ENCODE measurements at places on chromosomes 2 and 18.

DNA sequence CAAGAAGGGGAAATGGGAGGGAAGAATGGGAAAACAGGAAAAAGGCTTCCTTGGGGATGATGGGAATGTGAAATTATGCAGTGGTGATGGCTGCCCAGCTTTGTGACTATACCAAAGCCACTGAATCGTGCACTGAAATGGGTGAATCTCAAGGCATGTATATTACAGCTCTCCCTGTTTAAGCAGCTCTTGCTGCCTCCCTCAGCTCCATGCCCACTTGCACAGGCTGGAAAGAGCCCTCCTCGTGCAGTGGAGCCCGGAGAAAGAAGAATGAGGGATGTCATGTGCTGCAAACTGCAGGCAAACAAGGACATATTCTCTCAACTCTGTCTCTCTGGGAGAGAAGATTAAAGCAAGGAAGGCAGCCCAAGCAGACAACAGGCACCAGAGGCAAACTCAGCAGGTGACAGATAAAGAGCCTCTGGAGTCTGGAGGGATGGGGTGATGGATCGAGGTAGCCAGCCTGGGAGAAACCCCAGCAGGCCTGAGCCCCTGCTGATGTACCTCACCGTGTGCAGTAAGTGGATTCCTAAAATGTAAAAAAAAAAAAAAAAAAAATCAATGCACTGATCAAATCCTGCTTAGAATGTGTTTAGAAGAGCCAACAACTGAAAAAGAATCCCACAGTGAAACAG, 62.4 kb upstream of the SLC66A3 start:
- DNase-seq = no peak

GRCh38 chr2:120498121-120498520, 152.2 kb downstream of the INHBB start:
- no peak for DNase-seq

DNA sequence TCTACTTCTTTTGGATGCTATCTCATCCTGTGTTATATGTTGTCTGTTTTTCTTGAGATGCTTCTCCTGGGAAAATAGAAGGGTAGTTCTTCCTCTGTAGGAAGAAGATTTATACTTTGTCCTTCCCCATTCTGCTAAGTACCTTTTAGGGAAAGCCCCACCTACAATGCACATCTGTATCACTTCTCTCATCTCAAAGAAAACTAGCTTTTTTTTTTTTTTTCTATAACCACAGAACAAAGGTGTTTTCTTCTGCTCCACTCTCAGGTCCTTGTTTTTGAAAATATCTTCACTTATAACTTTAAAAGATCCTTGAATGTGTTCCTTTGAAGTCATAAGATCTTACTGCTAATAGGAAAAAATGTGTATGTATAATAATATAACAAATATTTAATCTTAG, 30.8 kb downstream of the CCDC150 start:
- no peak for DNase-seq

- no peak for DNase-seq
Measured at GRCh38 chr2:223029287-223029686, 22.7 kb upstream of the KCNE4 start.

GRCh38 chr2:179595284-179595683, 266.1 kb downstream of the ZNF385B start:
- no peak for DNase-seq

GRCh38 chr2:190407246-190407661, 901 bp upstream of the MFSD6 start:
- DNase-seq = no peak

GRCh38 chr2:216914491-216914890, 54.6 kb upstream of the TNP1 start:
- no peak for DNase-seq

DNA sequence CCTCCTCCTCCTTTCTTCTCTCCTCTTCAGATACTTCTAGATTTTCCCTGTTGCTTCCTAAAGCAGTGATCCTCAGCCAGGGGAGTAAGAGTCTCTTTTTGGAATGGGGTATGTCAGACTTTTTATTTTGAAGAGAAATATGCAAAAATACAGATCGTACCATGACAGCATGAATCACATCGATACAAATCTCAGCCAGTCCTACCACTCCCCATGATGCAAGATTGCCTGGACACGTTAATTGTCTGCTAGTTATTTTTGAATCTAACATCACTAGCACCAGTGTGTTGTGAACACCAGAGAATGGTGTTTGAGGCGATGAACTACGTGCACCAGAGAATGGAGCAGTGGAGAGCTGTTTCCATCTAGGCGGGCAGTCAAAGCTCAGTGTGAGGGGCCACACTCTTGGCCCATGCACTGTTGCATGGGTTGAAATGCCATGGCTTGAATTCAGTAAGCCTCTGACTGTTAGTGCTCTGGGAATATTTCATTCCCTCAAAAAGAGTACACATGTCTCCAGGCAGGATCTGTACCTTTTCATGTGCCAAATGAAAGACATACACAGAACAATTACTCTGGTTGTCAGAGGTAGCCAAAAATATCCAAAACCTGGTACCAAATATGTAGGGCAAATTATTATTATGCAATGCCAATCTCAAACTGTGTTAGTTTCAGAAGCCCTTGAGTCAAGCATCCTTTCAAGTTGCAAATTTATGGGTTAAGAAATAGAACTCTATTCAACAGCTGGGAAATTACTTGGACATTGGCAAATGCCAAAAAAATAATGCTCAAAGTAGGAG, 46.3 kb upstream of the RALBP1 start:
- DNase-seq = no peak

DNA sequence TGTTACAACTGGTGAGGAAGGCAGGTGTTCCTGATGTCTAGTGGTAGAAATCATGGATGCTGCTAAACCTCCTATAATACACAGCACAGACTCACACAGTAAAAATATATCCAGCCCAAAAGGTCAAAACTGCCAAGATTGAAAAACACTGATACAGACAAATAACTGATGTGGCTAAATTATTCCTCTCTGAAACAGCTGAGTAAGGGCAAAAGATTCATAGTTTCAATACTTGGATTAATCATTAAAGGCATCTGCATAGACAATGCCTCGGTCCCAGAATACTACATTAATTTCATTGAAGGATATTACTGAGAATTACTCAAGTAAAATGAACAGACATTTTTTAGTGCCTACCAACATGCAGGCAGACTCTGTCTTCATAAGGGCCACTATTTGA, 180.7 kb upstream of the CRIM1 start:
- no peak for DNase-seq

DNA sequence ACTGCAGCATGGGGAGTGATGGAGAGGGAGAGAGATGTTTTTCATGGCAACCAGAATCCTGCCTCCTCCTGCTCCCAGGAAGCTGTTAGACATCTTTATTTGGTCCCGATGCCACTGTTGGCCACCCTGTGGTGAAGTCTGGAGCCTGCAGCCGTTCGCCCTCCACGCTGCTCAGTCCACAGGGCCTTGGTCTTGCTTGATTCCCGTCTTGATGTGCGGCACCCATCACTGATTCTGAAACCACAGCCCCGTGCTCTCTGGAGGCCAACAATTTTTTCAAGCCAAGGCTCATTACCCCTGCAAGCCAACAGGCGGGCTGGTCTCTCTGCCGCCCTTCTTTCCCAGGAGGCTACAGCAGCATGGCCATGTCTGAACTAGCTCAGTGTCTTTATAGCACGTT, 24.5 kb downstream of the SIGLEC15 start:
- DNase-seq = no peak

- no peak for DNase-seq
Measured at GRCh38 chr2:217553679-217554078, 449.1 kb downstream of the TNS1 start.

- no peak for DNase-seq
Measured at GRCh38 chr2:160271171-160272086, 71.4 kb upstream of the ITGB6 start.

GRCh38 chr2:4873876-4874593, 818.1 kb upstream of the SOX11 start:
- no peak for DNase-seq

GRCh38 chr2:126662621-126663020, 6.7 kb downstream of the GYPC start:
- no peak for DNase-seq

DNA sequence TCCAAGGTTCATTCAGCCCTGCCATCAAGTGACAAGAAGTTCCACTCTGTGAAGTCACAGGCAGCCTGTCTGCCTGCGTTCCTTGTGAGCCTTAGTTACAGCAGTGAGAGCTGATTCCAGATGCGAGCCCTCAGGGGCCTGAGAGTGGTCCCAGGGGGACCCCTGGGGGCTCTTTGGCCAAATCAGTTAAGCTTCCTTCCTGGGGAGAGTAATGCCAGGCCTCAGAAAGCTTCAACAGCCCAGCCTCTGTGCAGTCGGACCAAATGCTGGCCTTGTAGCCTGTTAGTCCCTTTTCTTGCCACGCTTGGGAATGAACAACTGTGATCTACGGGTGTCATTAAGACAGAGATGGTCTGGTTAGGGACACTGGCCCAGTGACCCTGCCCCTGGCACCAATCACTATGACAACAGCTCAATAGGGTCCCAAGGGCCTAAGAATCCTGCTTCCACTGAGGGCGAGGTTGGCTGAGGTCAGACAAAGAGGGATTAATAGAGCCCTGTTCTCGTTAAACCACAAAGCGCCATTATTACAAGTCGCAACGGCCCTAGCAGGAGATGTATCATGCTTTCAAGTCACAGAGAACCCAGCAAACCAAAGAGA, 50.9 kb downstream of the HS1BP3 start:
- no peak for DNase-seq

- DNase-seq = no peak
Measured at GRCh38 chr2:231464576-231465540, 574 bp upstream of the NCL start.

GRCh38 chr2:40746191-40746590, 294.3 kb upstream of the SLC8A1 start:
- DNase-seq = no peak

GRCh38 chr2:210752532-210752931, 196.1 kb downstream of the CPS1 start:
- DNase-seq = no peak

GRCh38 chr2:102321941-102322719, 10.8 kb downstream of the IL1RL1 start:
- DNase-seq = no peak

- DNase-seq = no peak
Measured at GRCh38 chr18:57806978-57807285, 3.8 kb upstream of the ATP8B1 start.

DNA sequence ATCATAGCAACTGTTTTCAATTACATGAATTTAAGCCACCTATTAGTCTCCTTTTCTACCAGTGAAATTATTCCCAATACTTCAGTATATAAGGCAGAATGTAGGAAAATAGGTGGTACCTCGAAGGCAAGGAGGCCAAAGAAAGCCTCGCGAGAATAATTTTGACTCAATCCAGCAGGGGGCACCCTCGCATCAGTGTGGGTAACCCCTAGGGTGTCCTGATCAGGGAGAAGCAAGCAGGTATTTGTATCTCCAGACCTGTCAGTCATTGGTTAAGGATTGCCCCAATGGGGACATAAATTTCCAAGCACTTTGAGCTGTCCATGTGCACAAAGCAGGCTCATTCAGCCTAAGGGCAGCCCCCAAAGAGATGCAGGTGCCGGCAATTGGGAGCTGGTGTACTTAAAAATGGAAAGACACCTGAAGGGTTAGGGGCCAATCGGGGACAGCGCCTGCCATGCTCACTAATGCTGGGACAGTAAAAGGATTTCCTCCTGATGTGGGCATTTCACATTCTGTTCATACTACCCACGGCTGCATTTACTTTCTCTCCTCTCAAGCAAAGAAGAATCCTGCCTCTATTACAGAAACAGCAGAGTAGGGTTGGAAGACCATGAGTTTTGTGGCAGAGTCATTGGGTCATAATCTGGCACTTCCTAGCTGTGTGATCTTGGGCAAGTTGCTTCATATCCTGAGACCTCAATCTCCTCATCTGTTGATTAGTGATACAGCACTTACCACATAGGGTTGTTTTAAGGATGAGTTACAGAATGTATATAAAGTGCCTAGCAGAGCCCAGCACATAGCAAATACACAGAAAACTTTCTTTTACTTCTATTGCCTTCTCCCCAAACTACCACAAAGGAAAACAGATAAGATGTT, 136.1 kb downstream of the ICOS start:
- no peak for DNase-seq

DNA sequence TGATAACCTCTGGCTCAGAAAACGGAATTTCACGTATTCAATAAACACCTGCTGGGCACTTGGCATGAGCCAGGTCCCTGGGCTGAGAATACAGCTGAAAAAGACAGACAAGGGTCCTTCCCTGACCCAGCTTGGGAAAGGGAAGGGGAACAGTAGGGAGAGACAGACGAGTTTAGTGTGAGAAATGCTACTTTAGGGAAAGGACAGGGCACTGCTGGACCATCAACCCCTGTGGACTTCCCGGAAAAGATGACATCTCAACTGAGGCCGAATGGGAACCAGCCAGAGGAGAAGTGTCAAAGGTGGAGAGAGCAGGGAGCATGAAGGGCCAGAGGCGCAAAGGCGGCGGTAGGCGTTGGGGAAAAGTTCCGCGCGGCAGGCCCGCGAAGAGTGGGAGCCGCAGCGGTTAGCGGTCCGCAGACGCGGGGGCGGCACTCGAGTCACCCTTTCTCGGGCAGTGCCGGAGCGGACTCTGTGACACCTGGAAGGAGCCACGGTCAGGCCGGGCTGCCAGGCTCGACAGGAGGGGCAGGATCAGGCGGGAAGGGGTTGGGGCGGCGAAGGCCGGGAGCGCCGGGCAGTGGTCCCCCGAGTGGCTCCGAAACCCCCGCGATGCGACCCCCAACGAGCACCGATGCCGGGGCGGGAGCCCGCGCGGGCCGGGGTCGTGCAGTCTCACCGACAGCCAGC, 519 bp downstream of the TEX261 start:
- no peak for DNase-seq

GRCh38 chr2:149562324-149562723, 25.3 kb downstream of the MMADHC start:
- DNase-seq = no peak

- DNase-seq = no peak
Measured at GRCh38 chr2:181741756-181742155, 61.4 kb upstream of the NEUROD1 start.

- DNase-seq = no peak
Measured at GRCh38 chr2:157291018-157291417, 33.5 kb downstream of the GALNT5 start.

DNA sequence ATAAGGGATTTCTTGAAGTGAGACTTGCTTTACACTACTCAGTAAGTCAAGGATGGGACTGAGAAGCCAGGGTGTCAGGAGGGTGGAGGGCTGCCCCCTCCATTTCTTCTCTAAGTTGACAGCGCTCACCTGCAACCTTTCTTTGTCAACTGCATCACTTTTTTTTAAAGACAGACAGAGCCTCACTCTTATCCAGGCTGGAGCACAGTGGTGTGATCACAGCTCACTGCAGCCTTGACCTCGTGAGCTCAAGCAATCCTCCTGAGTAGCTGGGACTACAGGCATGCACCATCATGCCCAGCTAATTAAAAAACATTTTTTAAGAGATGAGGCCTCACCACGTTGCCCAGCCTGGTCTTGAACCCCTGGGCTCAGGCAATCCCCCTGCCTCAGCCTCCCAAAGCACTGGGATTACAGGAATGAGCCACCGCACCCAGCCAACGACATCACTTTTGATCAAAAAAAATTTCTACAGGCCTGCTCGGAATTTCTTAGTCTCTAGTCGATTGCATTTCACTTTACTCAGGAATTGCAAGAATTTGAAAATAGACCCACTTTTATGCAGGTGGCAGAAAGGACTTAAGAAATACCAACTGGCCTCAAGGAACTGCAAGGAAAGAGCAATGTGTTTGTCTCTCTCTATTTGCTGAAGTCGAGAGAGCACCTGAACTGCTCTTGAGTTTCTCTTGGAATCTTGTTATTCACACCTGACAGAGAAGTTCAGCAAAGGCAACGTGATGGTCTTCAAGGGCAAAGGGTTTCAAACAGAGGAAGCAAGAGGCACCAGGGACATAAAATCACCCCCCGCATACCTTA, 101.4 kb downstream of the MYOM1 start:
- no peak for DNase-seq

Data from RWPE2 (cell line).